AG09319 (cell line): ENCODE measurements at places on chromosomes 2 and 18.

GRCh38 chr2:173441222-173441621, 86.5 kb downstream of the CDCA7 start:
- peak; percentile 11 for DNase-seq

- DNase-seq = no peak
These were observed 36.6 kb downstream of the GPR155 start for GRCh38 chr2:174450021-174450816.

DNA sequence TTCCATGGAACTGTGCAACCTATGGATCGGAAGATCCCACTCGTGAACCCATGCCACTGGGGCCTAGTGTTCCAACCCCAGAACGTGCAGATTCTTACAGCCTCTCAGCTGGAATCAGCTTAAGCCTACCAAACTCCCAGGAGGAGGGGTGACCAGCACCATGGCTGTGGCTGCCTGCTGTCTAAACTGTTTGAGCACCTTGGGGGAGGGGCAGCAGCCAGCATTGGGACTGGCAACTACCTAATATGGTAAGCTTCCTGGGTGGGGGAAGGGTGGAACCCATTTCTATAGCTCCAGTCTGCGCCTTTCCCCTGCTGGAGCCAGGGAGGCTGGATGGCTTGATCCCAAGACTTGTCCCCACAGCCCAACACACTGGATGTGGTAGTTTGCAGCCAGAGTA, 10.7 kb upstream of the POLE4 start:
- DNase-seq = no peak

GRCh38 chr2:137802038-137802437, 162.2 kb upstream of the HNMT start:
- DNase-seq = no peak

GRCh38 chr18:70333757-70334156, 44.9 kb downstream of the SOCS6 start:
- peak; percentile 88 for DNase-seq

GRCh38 chr18:68445136-68445535, 269.8 kb downstream of the TMX3 start:
- DNase-seq = no peak

GRCh38 chr2:223740679-223741078, 96.7 kb downstream of the AP1S3 start:
- no peak for DNase-seq

DNA sequence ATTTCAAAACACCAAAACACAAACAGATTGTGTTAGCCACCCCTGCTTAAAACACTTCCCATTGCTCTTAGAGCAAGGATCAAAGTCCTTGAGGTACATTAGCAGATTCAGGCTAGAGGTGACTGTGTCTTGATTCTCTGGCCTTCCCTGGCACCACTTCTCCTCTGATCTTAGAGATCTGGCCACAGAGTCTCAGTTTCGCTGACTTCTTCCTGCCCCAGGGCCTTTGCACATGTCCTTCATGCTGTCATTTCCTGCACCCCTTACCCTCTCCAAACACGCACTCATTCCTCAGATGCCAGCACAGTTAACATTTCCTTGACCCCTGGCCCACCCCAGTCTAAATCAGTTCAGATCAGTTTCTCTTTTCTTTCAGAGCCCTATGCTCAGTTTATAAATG, 16.9 kb downstream of the CXCR4 start:
- no peak for DNase-seq

DNA sequence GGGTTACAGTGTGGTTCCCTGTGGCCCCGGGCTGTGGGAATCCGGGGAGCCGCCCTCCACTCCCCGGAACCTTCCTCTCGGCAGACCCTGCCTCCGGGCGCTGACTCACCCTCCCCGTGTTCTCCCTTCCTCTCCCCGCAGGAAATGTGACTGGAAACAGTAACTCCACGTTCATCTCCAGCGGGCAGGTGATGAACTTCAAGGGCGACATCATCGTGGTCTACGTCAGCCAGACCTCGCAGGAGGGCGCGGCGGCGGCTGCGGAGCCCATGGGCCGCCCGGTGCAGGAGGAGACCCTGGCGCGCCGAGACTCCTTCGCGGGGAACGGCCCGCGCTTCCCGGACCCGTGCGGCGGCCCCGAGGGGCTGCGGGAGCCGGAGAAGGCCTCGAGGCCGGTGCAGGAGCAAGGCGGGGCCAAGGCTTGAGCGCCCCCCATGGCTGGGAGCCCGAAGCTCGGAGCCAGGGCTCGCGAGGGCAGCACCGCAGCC, 59.5 kb downstream of the TNFRSF11A start:
- DNase-seq = no peak

DNA sequence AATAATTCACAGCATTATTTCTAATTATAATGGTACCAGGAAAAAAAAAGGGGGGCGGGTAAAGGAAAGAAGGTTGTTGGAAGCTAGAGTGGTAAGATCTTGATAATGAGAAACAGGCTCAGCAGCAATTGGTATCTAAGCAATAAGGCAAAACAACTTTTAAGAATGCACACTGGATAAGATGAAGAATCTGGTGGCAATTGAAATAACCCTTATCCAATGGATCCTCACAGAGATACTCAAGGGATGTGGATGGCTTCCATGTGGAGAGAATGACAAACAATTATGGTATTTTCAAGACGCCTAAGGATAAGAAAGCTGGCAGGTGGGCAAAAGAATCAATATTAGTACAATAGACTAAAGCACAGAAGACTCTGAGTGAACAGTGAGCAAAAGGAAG, 153.6 kb downstream of the UPP2 start:
- no peak for DNase-seq

- no peak for DNase-seq
These were observed 590.6 kb upstream of the NETO1 start for GRCh38 chr18:73458186-73458964.

- no peak for DNase-seq
These were observed 117.5 kb downstream of the AGAP1 start for GRCh38 chr2:235611349-235611748.

DNA sequence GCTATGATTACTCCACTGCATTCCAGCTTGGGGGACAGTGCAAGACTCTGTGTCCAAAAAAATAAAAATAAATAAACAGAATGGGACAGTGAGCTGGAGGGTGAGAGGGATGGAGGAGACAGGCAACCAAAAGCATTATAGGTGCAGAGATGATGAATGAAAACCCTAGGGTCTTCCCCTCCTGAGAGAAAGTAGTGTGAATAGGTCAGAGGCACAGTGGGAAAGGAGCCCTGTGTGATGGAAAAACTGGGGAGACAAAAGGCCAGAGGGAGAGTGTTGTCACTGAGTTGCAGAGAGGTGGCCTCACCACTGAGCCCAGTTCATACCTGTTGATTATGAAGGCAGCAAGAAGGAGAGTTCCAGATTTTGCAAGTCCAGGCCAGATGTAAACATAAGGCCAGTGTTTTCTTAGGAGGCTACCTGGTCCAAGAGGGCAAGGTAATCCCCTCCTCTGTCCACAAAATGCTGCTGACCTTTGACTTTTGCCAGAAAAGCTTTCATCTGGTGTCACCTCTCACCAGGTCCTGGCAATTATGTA, 17.6 kb upstream of the AGFG1 start:
- no peak for DNase-seq

GRCh38 chr2:191851158-191851557, 4.3 kb upstream of the CAVIN2 start:
- DNase-seq = no peak

GRCh38 chr18:48926420-48926857, 24.3 kb downstream of the SMAD7 start:
- DNase-seq = no peak

- DNase-seq = no peak
These were observed 37.2 kb downstream of the CLASP1 start for GRCh38 chr2:121611730-121612705.

DNA sequence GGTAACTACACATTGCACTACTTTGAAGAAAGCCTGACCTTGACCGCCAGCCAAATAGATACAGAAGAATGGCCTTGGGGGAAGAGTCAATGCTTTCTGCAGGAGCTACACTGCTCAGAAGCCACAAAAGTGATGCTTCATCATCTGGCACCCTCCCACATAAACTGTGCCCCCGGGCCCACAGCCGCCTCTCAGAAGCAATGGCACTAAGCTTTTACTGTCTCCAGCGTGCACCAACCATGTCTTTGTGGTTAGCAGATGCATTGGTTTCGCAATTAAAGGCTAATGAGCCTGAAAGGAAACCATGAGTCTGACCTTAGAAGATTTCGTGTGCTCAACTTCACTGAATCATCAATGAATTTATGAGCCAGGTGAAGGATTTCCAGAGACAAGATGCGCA, 209.4 kb upstream of the TRIB2 start:
- DNase-seq = peak; percentile 80

- DNase-seq = no peak
These were observed 13.3 kb downstream of the PPP4R3B start for GRCh38 chr2:55604027-55604565.

GRCh38 chr2:121087117-121087516, 197.9 kb downstream of the TFCP2L1 start:
- DNase-seq = no peak

GRCh38 chr18:2850816-2851215, 4.0 kb downstream of the EMILIN2 start:
- DNase-seq = no peak

GRCh38 chr2:76210551-76210950, 499.8 kb upstream of the GCFC2 start:
- DNase-seq = no peak

DNA sequence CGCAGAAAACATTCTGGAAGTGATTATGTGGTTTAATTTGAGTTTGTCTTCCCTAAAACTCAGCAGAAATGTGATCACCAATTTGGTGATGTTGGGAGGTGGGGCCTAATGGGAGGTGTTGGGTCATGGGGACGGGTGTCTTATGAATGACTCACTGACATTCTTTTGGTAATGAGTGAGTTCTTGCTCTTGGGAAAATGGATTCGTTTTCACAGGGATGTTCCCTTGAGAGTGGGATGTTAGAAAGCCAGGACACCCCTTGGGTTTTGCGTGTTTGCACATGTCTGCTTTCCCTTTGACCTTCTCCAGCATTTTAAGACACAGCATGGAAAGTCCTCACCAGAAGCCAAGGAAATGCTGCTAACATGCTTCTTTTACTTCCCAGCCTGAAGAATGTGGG, 321.5 kb upstream of the NT5C1B start:
- DNase-seq = peak; percentile 75

DNA sequence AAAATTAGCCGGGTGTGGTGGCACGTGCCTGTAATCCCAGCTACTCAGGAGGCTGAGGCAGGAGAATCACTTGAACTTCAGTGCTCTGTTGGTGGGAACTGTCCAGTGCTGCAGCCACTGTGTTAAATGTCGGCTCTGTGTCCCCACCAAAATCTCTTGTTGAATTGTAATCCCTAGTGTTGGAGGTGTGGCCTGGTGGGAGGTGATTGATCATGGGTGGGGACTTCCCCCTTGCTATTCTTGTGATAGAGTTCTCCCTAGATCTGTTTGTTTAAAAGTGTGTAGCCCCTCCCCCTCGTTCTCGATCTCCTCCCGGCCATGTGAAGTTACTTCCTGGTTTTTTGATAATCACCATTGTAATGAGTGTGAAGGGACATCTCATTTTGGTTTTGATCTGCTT, 9.8 kb upstream of the RPL31 start:
- DNase-seq = no peak

DNA sequence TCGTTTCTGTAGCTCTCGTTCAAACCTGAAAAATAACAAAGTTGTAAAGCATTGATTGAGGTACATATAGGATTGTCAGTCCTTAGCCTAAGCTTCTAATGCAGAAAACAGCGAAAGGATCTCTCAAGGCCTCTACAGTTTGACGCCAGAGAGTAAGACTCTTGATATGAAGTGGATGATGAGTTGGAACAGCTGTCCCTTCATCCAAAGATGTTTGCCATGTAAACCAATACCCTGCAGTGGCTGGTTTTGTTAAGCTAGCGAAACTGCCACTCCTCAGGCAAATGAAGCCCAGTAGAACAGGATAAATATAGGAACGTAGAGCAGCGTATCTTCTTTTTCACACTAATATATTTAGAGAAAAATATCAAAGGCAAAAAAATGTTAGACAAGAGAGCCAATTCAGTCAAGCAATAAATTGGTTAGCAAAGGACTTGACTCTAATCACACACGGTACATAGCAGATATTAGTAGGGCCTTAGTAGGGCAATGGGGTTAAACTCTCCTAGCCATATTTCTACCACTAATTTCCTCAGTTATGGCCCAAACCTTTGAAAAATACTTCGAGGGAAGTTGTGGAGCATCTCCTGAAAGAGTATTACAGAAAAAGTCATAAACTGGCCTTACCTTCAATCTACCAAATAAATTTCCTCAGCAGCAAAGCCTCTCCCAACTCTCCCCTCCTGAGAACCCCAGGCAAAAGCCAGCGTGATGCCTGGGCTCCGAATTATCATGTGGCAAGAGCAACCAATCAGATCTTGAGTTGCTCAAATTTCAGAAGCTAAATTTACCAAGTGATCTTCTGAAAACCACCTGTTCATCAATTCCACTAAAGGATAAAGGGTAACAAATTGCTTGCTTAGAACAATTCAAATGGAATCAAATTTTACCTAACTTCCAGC, at the start of gene NEB:
Gene NEB (minus strand): TSS at position 706 of the 902 bp plus-strand sequence. CDS start 1,320 bp downstream, outside the sequence.
- DNase-seq = no peak

DNA sequence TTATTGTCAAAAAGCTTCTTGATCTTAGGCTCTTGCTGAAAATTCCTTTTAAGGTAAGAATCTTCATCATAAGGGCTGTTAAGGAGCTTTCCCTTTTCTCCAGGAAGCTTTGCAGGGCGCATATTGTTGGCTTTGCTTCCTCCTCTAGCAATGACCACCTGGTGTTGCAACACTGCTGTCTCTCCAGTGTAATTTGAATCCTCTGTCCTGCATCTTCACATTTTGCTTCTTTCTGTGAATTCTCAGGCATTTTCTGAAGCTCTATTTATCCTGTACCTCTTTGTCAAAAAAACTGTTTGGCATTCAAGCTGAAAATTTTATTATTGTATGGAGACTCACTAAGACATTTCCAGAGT, 533.1 kb upstream of the CHAC2 start:
- DNase-seq = no peak

- DNase-seq = peak; percentile 12
These were observed 159.5 kb upstream of the ZNF516 start for GRCh38 chr18:76654577-76654976.

GRCh38 chr2:12441750-12442475, 274.8 kb upstream of the TRIB2 start:
- no peak for DNase-seq

DNA sequence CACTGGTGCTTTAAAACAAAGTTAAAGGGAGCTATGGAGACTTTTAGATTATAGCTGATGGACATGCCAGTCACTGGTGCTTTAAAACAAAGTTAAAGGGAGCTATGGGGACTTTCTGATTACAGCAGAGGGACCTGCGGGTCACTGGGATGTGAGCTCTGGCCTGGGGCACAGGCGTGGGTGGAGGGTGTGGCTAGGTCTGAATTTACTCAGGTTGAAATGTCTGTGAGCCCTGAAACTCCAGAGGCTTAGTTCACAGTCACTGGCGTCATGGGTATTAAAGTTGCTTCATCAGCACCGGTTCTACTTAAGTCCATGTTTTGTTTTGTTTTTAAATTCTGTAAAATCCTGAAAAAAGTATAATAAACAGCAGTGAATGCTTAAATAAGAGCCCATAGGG, 49.0 kb upstream of the TMEM18 start:
- no peak for DNase-seq
